ENCODE measurements at places on chromosomes 1 and 21.

DNA sequence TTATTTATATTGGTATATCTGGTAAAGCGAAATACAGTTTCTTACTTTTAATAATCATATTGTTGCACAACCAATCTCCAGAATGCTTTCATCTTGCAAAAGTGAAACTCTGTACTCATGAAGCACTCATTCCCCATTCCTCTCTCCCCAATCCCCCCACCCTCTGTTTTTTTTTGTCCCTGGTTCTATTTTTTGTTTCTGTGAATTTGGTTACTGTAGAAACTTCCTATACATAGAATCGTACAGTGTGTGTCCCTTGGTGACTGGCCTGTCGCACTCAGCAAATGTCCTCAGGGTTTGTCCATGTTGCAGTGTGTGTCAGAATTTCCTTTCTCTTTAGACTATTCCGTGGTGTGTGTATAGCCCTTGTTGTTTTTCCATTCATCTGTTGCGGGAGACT, 7.9 kb upstream of the NLRP3 start:
- no peak for DNase-seq

GRCh38 chr1:230285351-230285750, 140.8 kb downstream of the PGBD5 start:
- no peak for DNase-seq

DNA sequence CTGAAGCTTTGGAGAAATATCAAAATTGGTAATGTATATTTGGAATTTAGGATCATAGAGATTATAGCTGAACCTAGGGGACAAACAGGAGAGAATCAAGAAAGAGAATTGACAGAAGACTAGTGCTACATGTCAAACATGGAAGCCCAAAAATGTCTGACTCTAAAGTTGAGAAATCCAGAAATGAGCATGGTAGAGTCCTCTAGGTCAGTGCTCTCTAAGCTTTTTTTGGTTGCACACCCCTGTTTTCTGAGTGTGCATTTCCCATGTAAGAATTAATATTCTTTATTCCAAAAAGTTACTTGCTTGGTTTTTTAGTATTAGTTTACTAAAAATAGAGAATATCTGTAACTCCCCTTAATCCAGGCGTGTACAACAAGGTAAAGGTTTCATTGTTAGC, 25.6 kb downstream of the NFYC start:
- no peak for DNase-seq

DNA sequence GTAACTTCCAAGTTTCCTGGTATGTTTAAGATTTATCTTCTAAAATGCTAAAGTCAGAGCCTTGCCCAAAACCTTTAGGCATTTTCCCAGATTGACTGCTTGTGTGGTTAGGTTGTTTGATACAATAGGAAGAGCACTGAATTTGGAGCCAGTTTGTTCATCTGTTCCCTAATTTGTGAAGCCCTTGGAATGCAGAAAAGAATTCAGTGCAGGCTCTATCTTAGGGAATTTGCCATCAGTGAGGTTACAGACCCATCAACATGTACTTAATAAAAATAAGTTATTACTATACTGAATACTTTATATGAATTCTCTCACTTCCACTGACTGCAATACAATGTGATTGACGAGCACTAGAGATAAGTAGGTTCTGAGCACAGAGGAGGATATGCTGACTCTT, 120.2 kb downstream of the PIK3R3 start:
- DNase-seq: no peak

DNA sequence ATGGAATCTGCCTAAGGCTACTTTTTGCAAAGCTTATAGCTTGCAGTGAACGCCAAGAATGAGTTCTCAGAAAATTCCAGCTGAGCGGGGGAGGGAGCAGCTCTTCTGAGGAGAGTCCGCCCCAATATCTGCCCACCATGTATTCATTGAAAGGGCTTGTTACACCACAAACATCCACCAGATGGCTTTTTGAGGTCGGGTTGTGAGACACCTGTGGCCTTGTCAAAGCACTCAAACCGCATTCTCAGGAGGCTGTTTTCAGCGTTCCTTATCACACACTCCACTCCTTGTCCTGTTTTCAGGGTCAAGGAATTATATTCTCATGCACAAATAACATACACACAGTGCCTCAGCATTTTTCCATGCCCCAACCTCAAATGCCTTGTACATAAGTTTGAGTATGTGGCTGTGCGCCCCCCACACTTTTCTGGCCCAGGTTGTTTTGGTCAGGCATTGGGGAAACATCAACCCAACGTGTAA, 3.9 kb upstream of the C4BPB start:
- DNase-seq: peak; percentile 16

DNA sequence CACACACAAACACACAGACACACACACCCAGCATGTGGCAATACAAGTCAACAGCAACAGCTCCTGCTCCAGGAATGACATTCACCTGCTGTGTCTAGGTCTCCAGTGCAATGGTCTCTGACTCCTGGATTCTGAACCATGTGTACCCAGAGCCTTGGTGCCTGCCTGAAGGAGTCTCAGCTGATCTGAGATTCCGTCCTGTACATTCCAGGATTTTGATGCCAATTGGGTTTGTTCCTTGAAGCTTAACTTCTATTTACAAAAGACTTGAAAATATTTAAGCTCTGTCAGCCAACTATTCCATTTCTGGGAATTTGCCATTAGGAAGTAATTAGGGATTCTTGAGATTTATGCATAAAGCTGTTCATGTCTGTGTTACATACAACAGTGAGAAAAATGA, 85.4 kb upstream of the LRRC8D start:
- DNase-seq: no peak

GRCh38 chr21:29382030-29382654, 83.4 kb downstream of the BACH1 start:
- no peak for DNase-seq

- no peak for DNase-seq
Observed at GRCh38 chr1:217040711-217041455, 317.7 kb upstream of the ESRRG start.

GRCh38 chr21:32525282-32525681, 60.0 kb downstream of the TCP10L start:
- no peak for DNase-seq

DNA sequence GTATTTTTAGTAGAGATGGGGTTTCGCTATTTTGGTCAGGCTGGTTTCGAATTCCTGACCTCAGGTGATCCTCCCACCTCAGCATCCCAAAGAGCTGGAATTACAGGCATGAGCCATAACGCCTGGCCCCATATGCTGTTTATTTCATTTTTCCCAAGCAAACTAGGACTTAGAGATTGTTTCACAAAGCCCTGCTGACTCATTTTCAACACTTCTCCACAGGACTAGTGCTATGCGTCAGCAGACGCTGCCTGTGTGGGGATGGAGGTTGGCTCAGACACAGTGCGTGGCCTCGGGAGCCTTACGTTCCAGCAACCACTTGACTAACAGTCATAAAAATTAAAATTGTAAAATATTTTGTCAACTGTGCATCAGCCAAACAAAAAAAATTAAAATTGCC, 22.7 kb downstream of the PKNOX1 start:
- DNase-seq: no peak

GRCh38 chr1:180003026-180003695, 48.6 kb downstream of the CEP350 start:
- DNase-seq: no peak

- no peak for DNase-seq
Observed at GRCh38 chr1:1759456-1760344, 18.6 kb downstream of the NADK start.

GRCh38 chr1:209012443-209013196, 570.9 kb upstream of the CAMK1G start:
- no peak for DNase-seq

GRCh38 chr1:35530168-35530567, 27.0 kb downstream of the KIAA0319L start:
- no peak for DNase-seq

DNA sequence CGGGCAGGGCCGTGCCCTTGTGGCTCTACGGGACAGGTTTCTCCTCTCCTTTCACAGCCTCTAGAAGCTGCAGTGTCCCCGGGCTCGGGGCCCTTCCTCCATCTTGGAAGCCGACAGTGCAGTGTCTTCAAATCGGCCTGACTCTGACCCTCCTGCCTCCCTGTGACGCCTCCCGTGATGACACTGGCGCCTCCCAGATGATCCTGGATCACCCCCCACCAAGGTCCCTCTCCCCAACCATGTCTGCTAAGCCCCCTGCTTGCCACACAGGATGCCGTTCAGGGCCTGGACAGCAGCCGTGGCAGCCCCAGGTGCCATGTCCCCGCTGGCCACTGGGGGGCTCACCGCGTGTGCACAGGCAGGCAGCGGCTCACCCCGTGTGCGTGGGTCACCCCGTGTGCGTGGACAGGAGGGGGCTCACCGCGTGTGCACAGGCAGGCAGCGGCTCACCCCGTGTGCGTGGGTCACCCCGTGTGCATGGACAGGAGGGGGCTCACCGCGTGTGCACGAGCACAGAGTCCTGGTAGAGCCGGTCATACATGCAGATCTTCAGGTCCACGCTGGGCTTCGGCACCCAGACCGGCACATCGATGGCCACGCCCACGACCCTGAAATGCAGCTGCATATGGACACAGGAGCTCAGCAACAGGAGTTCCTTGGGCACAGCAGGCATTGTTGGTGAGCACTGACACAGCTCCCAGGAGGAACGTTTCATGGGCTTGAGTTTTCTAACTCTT, 24.9 kb upstream of the TMEM52 start:
- peak; percentile 45 for DNase-seq

- DNase-seq: no peak
Observed at GRCh38 chr1:17908945-17909344, 153.8 kb downstream of the ACTL8 start.

DNA sequence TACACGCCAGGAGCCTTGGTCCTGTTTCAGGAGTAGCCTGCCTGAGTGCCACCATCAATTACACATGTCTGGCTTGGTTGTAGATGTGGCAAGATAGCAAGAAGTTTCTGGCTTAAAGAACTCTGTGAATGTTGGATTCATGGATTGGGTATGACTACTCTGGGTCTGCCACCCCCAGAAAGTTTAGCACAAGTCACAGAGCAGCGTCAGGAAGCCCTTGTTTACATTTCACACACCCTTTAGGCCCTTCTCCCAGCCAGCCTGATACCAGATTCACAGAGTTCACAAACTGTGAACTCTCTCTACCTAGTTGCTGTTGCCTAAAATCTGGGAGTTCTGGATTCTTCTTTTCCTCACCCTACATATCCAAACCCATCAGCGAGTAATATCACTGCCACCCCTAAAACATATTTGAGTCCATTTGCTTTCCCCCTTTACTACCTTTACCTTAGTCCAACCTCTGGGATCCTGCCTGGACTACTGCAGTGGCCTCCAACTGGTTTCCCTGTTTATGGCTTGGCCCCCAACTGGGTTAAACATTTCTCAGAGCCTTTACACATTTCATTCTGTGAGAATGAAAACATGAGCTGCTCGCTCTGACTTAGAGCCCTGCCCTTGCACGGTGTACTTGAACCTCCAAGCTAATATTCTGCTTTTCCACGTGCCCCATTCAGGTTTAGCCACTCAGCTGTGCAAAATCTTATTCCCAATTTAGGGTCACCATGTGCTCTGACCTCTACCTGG, 4.1 kb upstream of the CCDC24 start:
- DNase-seq: no peak

DNA sequence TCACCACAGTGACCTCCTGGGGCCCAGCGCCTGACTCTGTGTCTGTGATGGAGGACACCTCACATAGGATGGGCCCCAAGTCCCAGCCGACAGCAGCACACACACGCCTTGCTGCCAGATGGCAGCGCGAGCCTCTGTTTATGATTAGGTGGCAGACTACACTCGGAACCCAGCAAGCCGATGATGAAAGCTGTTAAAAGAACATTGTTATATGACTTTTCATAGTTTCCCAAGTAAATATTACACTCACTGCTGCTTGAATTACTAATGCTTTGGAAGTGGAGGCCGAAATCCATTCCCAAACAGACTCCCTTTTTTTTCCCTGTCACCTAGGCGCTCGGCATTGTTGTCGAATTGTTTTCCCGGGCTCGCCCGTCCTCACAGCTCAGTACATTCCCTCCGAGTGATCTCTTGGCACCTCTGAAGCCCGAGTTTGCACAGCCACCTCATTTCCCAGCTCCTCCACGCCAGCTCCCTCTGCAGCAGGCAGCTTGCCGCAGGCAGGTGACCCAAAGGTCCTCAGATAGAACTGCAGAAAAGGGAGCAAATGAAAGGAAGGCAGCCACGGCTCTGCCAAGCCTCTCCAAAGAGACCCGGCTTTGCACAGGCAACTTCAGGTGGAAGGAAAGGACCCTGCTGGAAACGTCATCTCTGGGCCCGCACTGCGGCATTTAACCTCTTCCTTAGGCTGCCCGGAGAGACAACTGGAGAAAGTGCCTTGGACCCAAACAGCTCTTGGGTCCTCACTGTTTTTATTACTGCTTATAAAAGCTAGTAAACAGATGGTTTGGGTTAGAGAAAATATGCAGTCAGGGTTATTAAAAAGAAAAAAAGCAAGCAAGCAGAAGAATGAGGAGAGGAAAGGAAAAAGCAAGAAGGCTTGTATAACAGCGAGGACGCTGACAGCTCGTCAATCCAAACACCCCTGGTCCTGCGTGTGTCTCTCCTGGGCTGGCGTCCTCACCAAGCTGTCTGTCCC, 72.2 kb upstream of the SLC25A33 start:
- DNase-seq: no peak

DNA sequence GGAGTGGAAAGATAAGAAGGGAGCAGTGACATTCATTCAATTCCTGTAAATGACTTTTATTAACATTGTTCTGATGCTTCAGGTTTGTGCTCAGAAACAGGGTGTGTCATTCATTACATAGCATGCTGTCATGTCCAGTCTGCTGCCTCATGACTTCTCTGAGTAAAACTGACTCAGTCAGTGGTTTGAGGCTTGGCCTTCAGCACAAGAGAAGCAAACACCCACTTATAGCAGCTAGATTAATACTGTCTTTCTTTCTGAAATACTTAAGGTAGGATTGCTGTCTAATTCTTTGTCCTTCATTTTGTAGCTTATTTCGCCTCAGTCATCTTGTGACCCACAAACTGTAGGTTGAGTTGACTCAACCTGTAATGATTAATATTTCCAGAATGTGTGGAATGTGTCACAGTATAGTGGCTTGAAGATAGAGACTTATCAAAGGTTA, 32.9 kb downstream of the RASAL2 start:
- no peak for DNase-seq

DNA sequence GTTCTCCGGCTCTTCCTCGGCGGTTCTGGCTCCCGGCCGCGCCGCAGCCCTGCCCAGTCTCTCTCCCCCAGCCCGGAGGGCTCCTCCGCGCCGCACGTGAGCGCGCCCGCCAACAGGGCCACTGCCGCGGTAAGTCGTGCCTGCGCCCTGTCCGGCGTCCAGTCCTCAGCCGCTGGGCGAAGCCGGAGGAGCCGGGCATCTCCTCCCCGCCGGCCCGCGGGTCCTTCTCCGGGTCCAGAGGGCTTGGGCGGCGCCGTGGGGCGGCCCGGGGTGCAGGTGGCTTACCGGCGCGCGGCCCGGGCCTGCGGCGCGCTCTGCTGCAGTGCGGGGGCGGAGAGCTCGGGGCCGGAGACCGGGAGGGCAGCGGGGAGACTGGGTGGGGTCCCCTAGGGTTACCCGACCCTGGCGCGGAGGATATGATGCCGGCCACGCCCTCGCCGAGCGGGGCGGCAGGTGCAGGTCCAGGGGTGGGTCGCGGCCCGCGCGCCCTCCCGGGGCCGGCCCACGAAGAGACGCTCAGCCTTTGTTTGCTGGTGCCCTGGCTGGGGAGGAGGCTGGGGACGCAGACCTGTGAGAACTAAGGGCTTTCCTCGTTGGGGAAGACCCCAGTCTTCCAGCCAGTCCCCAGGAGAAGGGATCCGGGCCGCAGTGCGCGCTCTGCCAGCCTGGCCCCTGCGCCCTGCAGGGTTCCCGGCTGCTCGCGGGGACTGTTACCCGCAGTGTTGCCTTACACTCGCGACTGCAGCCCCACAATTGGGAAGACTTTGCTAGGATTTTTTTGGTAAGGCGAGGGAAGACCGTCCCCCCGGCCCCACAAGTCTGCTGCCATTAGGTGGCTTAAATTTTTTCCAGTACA, at the start of gene DOP1B:
Gene DOP1B, plus strand, starts transcription at position 10 of the 856 bp plus-strand sequence. CDS start 7,910 bp downstream, outside the sequence.
- no peak for DNase-seq

- DNase-seq: no peak
Observed at GRCh38 chr1:204983136-204983535, 59.9 kb upstream of the CNTN2 start.
